ENCODE measurements at places on chromosomes 12 and 14.

DNA sequence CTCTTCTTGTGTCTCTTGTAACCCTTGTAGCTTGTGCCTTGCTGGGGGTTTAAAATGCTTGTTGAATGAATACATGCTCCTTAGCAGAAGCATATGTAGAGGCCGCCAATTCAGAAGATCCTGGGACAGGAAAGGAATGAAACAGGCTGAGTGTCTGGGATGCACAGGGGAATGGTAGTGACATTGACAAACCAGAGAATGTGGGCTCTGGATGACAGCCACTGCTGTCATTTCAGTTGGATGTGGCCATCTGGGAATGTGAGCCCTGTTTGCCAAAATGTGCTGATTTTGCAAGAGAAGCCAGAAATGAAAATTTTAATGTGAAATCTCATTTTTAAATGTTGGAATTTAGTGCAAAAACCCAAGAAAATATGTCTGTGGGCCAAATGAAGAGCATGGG, 136.8 kb downstream of the DACT1 start:
- no peak for DNase-seq

GRCh38 chr12:84079626-84080025, 833.0 kb downstream of the SLC6A15 start:
- no peak for DNase-seq

- DNase-seq: no peak
These were observed 150.3 kb downstream of the FOXN3 start for GRCh38 chr14:89266754-89267153.

- DNase-seq: no peak
These were observed 483.5 kb downstream of the ATP23 start for GRCh38 chr12:58424735-58425392.

GRCh38 chr14:71733210-71733883, 198.9 kb upstream of the RGS6 start:
- no peak for DNase-seq

- DNase-seq: no peak
These were observed 830 bp upstream of the MIS18BP1 start for GRCh38 chr14:45253754-45254310.

All from keratinocyte (primary cell).